ENCODE measurements at places on chromosomes 5 and 9.

- no peak for DNase-seq
- no peak overlapping the region for H3K27ac ChIP-seq
- H3K4me1 ChIP-seq: peaks cover 2% of the 10 kb centered on the region
- H3K27me3 ChIP-seq: no peaks in the 10 kb centered on the region
- no peaks in the 10 kb centered on the region for H3K36me3 ChIP-seq
Observed at GRCh38 chr9:101235105-101235866, 149.5 kb downstream of the BAAT start.

DNA sequence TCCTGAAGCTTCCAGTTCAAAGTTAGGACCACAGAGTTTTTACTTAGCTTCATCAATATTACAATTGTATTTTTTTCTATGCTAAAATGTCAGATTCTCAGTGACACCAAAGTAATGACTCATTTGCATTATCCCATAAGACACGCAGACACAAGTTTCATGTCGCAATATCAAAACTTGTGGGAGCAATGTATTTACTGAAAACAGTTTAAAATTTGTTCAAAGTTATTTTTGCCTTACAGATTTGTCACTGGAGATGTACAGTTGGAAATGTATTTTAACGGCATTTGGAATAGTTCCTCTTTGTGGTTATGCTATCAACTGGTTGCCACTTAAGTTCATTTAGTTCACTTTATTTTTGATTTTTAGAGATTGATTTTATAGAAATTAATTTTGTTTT, 36.2 kb upstream of the DAP start:
- no peak overlapping the region for H3K4me3 ChIP-seq
- no peak for DNase-seq
- no peak overlapping the region for H3K27ac ChIP-seq
- H3K36me3 ChIP-seq: no peaks in the 10 kb centered on the region
- H3K4me1 ChIP-seq: no peaks in the 10 kb centered on the region
- peaks cover 20% of the 10 kb centered on the region for H3K27me3 ChIP-seq

- H3K27ac ChIP-seq: no peak overlapping the region
- peaks cover 3% of the 10 kb centered on the region for H3K27me3 ChIP-seq
- peaks cover 44% of the 10 kb centered on the region for H3K36me3 ChIP-seq
- H3K4me3 ChIP-seq: no peak overlapping the region
- no peak for DNase-seq
Observed at GRCh38 chr5:53095217-53095616, 14.3 kb downstream of the MOCS2 start.

DNA sequence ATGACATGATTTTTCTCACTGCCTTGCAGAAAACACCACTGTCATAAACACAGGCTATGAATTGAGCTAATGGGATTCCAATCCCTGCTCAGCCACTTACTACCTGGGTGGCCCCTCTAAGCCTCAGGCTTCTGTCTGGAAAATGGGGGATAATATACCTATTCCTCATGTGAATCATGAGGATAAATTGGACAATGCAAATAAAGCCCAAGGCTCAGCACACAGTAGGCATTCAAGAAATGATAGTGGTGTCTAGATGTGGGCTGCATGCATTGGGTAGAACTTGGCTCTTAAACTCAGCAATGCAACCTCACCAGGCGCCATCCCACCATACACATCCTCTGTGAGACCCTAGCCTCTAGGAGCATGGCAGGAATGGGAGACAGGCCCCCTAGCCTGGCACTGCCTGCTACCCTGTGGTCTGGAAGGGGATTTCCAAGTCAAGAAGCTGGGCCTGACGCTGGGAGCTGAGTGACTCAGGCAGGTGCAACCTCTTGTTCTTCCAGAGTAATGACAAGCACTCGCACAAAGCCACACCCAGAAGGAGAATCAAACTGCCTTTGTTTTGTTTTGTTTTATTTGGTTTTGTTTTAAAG, 2.3 kb upstream of the TNIP1 start:
- DNase-seq: peak; percentile 73
- H3K4me3 ChIP-seq: peak overlapping the region; percentile 87
- peaks cover 64% of the 10 kb centered on the region for H3K4me1 ChIP-seq
- H3K27me3 ChIP-seq: no peaks in the 10 kb centered on the region
- H3K36me3 ChIP-seq: peaks cover 23% of the 10 kb centered on the region
- peak overlapping the region; percentile 86 for H3K27ac ChIP-seq

GRCh38 chr9:86082870-86083269, 16.5 kb downstream of the GOLM1 start:
- H3K4me3 ChIP-seq: no peak overlapping the region
- DNase-seq: no peak
- H3K27me3 ChIP-seq: peaks cover 12% of the 10 kb centered on the region

Data from T-helper 2 cell treated with Interferon-gamma antibody and Interleukin-4, amounts not matched to agents 5 μg/mL and 100 μg/mL, for 36 hours (primary cell).